ENCODE measurements at places on chromosomes 2 and 18.

DNA sequence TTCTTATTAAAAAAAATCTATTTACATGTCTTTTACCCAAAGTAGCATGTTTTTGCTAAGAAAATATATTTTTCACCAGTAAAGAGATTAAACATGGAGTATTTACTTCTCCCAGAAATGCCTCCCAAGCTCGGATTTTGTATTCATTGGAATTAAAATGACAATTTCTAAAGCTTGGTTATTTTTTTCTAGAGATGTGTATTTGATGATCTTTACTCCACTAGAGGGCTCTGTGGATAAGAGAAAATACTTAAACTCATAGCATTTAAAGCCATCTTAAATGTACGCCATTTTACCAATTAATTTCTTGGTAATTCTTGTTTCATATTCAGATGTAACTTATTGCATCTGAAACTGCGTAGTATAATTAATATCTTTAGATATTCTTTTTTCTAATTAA lies 461.4 kb downstream of the GALR1 start:
- H3K27me3 ChIP-seq = no peaks in the 10 kb centered on the region
- no peak for DNase-seq
- H3K4me1 ChIP-seq = no peaks in the 10 kb centered on the region
- H3K27ac ChIP-seq = no peak overlapping the region
- H3K4me3 ChIP-seq = no peak overlapping the region

DNA sequence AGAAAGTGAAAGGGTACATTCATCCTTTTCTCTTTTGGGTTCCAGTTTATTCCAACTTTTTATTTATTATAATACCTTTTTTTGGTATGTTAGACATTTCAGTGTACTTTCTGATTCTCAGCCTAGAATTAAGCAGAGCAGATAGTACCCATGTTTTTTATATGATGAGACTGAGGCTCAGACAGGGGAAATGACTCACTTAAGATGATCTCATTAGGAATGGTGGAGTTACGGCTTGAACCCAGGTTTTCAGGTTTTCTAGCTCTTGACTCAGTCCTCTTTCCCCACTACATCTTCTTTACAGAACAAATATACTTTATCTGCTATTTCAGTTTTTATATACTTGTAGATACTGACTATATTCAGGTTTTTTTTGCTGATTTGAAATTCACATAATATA lies 51.7 kb upstream of the OTX1 start:
- H3K36me3 ChIP-seq = no peaks in the 10 kb centered on the region
- H3K4me3 ChIP-seq = no peak overlapping the region
- no peak overlapping the region for H3K27ac ChIP-seq
- no peaks in the 10 kb centered on the region for H3K27me3 ChIP-seq
- no peak for DNase-seq

GRCh38 chr2:218006741-218007140 lies 3.9 kb upstream of the TNS1 start:
- no peaks in the 10 kb centered on the region for H3K36me3 ChIP-seq
- H3K4me3 ChIP-seq = no peak overlapping the region
- peak overlapping the region; percentile 14 for H3K27ac ChIP-seq
- H3K4me1 ChIP-seq = peaks cover 64% of the 10 kb centered on the region

DNA sequence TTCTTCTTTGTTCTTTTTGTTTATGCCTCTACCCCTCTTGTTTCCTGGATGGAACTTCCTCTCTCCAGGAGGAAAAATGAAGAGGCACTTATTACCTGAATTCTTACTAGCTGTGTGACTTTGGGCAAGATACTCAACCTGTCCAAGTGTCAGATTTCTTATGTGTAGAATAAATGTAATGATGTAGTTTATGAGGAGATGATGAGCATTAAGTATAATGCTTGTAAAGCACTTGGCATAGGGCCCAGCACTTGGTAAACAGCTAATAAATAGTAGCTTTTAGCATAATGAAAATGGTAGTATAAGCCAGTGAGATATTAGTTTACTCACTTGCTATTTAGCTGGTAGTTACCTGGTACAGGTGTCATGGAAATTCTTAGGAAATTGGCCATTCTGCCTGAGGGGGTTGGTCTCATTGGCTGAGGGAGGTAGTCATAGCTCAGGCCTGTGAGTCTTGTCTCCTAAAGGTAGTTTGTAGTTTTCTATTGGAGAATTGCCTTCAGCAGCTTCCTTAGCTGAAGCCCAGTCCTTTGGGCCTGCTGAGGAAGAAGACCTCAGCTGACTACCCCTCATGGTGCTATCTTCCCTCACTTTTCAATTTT lies 133.4 kb upstream of the NABP1 start:
- H3K27me3 ChIP-seq = peaks cover 4% of the 10 kb centered on the region
- no peak for DNase-seq
- H3K4me1 ChIP-seq = peaks cover 11% of the 10 kb centered on the region
- H3K36me3 ChIP-seq = no peaks in the 10 kb centered on the region
- H3K4me3 ChIP-seq = no peak overlapping the region

- peak overlapping the region; percentile 34 for H3K4me3 ChIP-seq
- H3K4me1 ChIP-seq = peaks cover 70% of the 10 kb centered on the region
- no peak for DNase-seq
- no peak overlapping the region for H3K27ac ChIP-seq
- H3K36me3 ChIP-seq = no peaks in the 10 kb centered on the region
- peaks cover 84% of the 10 kb centered on the region for H3K27me3 ChIP-seq
Measured at GRCh38 chr2:72919414-72920317, 2.3 kb downstream of the EMX1 start.

DNA sequence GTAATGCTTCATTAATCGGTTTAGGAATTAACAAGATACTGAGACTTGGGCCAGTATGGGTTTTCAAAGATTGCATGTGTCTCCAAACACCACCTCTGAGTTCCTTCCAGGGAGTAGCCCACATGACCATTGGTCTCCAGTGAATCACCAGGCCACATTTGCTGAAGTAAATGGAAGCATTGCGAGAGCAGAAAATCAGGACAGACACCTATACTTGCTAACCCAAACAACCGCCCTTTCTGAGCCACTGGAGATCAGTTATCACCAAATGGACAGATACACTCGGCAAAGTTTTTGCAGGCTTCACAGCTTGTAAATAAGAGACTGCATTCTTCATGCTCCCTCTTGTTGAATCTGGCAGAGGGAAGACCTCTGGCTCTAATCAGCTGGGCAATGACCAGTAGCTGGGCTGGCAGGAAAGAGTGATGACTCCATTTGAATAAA lies 40.9 kb downstream of the GATA6 start:
- H3K36me3 ChIP-seq = no peaks in the 10 kb centered on the region
- no peak overlapping the region for H3K27ac ChIP-seq

- no peaks in the 10 kb centered on the region for H3K27me3 ChIP-seq
- no peak overlapping the region for H3K4me3 ChIP-seq
- no peaks in the 10 kb centered on the region for H3K4me1 ChIP-seq
- H3K27ac ChIP-seq = no peak overlapping the region
- H3K36me3 ChIP-seq = peaks cover 100% of the 10 kb centered on the region
Measured at GRCh38 chr2:101873543-101873942, 118.2 kb upstream of the IL1R2 start.

DNA sequence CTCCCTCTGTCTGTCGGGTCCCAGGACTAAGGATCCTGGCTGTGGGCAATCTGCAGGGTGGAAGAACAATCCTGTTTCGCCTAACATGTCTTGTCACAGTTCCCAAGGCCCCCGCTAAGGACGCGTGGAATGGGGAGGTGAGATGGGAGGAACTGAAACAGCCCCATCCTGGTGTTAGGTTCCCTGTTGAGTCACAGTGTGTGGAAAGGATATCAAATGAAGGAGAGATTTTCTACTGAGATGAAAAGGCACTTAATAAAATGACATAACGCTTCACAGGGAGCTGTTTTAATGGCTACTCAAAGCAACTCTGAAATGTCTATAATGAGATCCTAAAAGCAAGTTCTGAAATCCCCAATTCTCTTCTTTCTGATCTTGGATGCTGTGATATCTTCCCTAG lies 52.5 kb downstream of the RAB31 start:
- no peaks in the 10 kb centered on the region for H3K36me3 ChIP-seq
- no peak overlapping the region for H3K27ac ChIP-seq
- peaks cover 15% of the 10 kb centered on the region for H3K4me1 ChIP-seq
- no peak overlapping the region for H3K4me3 ChIP-seq

- no peak for DNase-seq
- no peak overlapping the region for H3K4me3 ChIP-seq
- H3K36me3 ChIP-seq = no peaks in the 10 kb centered on the region
- peaks cover 29% of the 10 kb centered on the region for H3K4me1 ChIP-seq
Measured at GRCh38 chr2:45856391-45857274, 205.2 kb downstream of the PRKCE start.

GRCh38 chr2:239361311-239361642 lies 39.5 kb downstream of the HDAC4 start:
- H3K36me3 ChIP-seq = no peaks in the 10 kb centered on the region
- no peaks in the 10 kb centered on the region for H3K4me1 ChIP-seq
- no peak for DNase-seq
- H3K4me3 ChIP-seq = no peak overlapping the region

DNA sequence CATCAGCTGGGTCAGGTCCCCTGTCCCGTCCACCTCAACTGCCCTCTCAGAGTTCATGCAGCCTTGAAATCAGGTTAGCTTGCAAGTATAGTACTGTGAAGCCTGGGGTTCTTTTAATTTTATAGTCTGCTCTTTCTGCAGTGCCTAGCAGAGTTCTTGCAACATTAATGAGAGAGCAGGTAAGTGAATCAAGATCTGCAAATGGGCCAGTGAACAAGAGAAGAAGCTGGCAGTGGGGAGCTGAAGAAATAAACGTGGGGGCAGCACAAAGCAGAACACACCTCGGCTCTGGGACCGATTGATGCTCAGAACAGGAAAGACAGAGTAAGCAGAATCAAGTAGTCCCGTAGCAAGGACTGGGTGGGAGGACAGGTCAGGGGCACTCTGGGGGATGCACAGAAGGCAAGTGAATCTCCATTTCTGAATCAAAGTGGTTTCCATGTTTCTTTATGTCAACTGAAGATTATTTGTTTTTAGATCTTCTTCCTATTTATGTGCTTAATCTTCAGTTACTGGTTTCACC lies 675.5 kb downstream of the RNF144A start:
- no peaks in the 10 kb centered on the region for H3K36me3 ChIP-seq
- no peak overlapping the region for H3K4me3 ChIP-seq
- no peaks in the 10 kb centered on the region for H3K27me3 ChIP-seq
- no peak overlapping the region for H3K27ac ChIP-seq
- H3K4me1 ChIP-seq = no peaks in the 10 kb centered on the region

DNA sequence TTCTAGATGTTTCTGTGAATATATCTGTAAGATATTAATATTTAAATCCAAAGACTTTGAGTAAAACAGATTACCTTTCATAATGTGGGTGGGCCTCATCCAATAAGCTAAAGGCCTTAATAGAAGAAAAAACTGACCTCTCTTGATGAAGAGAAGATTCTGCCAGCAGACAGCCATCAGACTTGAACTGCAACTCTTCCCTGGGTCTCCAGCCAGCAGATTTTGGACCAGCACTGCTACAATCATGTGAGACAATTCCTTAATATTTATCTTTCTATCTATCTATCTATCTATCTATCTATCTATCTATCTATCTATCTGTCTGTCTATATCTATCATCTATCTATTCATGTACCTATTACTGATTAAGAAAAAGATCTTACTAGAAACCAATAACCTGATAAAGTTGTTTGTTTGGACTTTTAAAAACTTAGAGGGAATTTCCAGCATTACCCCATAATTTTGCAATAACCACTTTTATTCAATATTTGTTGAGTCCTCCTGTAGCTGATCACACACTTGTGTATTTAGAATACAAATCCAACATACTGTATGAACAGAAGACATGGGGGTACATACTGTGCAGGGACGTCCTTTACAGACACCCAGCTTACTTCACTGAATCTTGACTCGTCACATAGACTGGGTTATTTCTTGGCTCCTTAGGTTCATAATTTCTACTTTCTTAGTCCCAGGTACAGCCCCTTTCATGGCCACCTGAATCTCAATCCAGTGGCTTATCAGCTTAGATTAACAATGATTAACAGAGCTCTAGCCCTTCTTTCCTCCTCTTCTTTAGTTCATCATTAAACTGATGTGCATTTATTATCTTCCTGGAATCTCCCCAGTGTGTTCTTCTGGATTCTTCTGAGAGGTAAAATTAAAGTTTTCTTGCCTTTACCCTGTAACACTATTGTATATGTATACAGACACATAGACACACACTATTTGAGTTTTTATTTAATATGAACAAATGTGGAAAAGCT lies 27.2 kb upstream of the STAT4 start:
- no peaks in the 10 kb centered on the region for H3K27me3 ChIP-seq
- H3K4me3 ChIP-seq = no peak overlapping the region
- no peaks in the 10 kb centered on the region for H3K36me3 ChIP-seq

DNA sequence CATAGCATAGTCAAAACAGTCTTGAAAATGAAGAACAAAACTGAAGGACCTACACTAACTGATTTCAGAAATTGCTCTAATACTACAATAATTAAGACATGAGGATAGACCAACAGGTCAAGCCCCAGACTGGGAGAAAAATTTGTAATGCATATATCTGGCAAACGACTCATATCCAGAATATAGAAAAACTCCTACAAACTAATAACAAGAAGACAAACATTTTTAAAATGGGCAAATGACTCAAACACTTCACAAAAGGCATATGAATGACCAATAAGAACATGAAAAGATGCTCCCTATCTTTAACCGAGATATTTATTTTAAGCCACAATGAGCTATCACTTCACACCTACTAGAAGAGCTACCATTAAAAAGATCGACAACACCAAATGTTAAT lies 14.2 kb downstream of the TGFBRAP1 start:
- H3K36me3 ChIP-seq = no peaks in the 10 kb centered on the region
- H3K27ac ChIP-seq = no peak overlapping the region
- H3K27me3 ChIP-seq = no peaks in the 10 kb centered on the region
- no peaks in the 10 kb centered on the region for H3K4me1 ChIP-seq

DNA sequence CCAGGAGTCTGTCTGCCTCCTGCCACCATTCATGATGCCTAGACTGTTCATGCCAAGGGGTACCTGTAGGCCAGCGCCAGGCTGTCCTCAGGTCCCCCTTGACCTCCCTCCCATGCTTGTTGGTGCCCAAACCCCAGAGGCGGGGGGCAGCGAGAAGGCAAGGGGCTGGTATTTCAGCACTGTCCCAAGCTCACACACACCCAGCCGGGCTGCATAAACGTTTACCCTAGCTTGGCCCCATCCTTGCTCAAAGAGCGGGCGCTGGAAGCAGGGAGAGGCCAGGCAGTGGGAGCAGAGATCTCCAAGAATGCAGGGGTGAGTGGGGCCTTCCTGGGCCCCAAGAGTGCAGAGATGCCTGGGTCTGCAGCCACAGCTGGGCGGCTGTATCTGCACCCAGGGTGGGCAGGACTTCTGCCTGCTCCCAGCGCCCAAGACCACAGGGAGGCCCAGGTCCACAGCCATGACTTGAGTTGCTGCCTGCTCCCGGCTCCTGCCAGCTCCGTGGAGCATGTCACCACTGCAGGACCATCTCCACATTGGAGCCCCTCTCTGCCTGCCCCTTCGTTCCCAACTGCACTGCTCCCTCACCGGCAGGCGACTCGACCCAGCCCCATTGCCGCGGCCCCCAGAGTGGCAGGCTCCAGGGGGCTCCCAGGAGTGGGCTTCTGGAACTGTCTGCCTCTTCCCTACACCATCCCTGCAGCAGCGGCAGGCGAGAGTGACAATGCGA lies 616.6 kb downstream of the METTL4 start:
- no peak overlapping the region for H3K4me3 ChIP-seq
- no peak for DNase-seq
- no peaks in the 10 kb centered on the region for H3K27me3 ChIP-seq
